ENCODE measurements at places on chromosomes 4 and X.

- no peak for DNase-seq
Observed at GRCh38 chr4:152488246-152488645, 47.6 kb downstream of the FBXW7 start.

DNA sequence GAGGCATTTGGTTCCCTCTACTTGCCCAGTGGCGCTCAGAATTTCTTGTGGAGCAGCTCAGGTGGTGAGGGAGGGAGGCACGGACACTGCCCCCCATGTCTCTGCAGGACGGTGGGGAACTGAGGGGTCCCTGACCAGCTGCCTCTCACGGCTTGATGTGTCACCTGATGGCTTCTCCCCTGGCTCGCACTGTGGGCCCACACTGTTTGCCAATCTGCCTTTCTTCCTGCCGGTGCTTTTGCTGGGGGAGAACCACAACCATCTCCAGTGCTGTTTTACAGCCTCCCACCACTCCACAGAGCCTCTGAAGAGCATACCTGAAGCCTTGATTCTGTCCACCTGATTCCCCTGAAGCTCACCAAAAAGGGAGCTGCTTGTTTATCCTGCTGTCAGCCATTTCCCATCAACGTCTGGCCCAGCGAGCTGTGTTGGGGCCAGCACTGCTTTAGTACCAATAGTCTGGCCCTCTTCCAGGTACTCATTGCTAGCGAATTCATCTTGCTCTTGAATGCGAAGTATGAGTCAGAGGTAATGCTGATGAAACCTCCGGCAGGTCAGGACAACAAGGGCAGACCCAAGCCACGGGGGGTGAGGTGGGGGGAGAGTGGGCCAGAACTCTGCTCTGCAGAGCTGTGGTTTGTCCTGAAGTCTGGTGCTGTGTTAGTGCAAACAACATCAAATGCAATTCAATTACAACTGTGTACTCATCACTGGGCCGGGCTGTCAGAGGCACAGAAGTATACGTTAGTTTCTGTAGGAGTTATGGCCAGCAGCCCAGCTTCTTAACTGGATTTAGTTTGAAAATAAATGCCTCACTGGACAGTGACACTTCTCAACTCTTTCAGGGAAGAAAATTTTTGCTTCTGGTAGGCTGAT is 208.3 kb upstream of the JADE1 start:
- DNase-seq, result no peak

DNA sequence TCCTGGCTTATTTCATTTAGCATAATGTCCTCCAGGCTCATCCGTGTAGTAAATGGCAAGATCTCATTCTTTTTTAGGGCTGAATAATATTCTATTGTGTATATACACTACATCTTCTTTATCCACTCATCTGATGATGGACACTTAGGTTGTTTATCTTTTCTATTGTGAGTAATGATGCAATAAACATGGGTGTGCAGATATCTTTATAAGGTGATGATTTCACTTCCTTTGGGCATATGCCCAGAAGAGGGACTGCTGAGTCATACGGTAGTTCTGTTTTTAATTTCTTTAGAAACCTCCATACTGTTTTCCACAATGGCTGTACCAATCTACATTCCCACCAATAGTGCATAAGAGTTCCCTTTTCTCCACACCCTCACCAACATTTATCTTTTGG is 317.6 kb upstream of the CNKSR2 start:
- DNase-seq, result no peak

GRCh38 chr4:108702960-108703359 is 52.6 kb downstream of the OSTC start:
- no peak for DNase-seq
